ENCODE measurements at places on chromosomes 6 and 20. TPM values are rescaled to one million over a fixed set of nuclear protein-coding genes. Genes with fewer than 3 reads are reported as not detected.

PET117 gene
- 10.8 TPM for total RNA-seq

HCRTR2 gene
- not detected for total RNA-seq

TREML2 gene
- total RNA-seq: not detected

KIFC1 gene
- 31.4 TPM for total RNA-seq

PPP1R16B gene
- 0.56 TPM for total RNA-seq

BAK1 gene
- total RNA-seq: 17.1 TPM

ALDH5A1 gene
- 0.64 TPM for total RNA-seq

FAXC gene
- 3.8 TPM for total RNA-seq

GPSM3 gene
- 17.7 TPM for total RNA-seq

PSORS1C2 gene
- not detected for total RNA-seq

MEI4 gene
- total RNA-seq: not detected

GSS gene
- total RNA-seq: 29.9 TPM

DHX35 gene
- total RNA-seq: 6.1 TPM

GHRH gene
- not detected for total RNA-seq

NHLRC1 gene
- 1.0 TPM for total RNA-seq

GDAP1L1 gene
- not detected for total RNA-seq

SLC26A8 gene
- total RNA-seq: not detected

XRN2 gene
- 60.0 TPM for total RNA-seq

SPACA1 gene
- total RNA-seq: not detected

B3GALT4 gene
- 3.6 TPM for total RNA-seq

ADGRB3 gene
- 0.48 TPM for total RNA-seq

GMPR gene
- 3.4 TPM for total RNA-seq

HLA-F gene
- 0.16 TPM for total RNA-seq

MUC21 gene
- not detected for total RNA-seq

STK4 gene
- 16.4 TPM for total RNA-seq

EYS gene
- not detected for total RNA-seq

EPPIN gene
- total RNA-seq: not detected

Measured in epithelial cell of alveolus of lung (primary cell).